ENCODE measurements at places on chromosomes 1 and 21.

DNA sequence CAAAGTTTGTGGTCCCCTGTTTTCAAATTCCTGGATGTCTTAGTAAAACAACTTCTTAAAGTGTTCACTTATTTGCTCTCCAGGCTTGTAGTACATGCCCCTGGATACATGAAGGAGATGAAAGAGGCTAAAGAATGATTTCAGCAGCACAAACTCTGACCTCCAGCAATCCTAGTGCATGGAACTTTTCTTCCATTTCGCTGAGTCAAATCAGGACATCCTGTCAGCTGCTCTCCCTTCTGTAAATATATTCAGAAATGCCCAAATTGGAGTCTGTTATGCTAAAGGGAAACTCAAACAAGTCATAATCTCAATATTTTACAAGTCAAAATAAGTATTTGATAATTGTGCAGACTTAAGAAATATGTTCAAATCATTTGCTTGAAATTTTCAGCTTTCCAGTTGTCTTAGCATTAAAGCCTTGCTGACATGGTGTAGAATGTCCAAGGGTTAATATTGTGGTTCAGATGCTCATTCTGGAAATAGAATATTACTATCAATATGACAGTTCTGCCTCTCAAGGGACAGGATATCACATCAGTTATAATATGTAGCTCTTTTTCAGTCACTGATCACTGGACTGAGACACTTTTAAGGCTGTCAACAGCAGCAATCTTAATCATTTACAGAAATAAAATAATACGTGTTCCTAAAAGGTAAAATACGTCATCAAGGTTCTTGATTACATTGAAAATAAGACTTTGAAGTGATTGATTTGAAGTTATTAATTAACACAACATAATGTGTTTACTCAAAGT lies 1157.3 kb downstream of the PLA2G4A start:
- DNase-seq, result no peak

GRCh38 chr1:166032572-166033371 lies 134.0 kb downstream of the FAM78B start:
- DNase-seq, result no peak

DNA sequence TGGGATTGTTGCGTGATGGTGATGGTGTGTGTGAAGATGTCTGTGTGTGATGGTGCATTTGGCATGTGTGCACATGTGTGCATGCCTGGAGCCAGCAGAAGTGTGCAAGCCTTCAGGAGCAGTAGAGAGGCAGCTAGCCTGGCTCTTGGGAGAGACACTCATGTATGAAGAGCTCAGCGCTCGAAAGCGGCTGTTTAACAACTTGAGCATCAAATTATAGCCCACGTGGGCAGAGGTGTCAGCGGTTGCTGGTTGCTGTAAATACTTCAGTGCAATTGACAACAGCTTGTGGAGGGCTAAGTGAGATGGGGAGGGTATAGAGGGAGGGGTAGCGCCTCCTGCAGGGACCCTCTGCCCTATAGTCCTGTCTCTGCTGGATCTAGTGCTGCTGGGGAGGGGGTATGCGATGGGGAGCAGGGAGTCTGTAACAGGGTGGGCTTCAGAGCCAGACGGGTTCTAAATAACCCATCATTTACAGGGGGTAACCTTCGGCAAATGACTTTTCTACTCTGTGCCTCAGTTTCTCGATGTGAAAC lies 21.5 kb downstream of the FOXD2 start:
- DNase-seq, result no peak

- DNase-seq, result no peak
Measured at GRCh38 chr21:21064353-21064752, 66.1 kb downstream of the NCAM2 start.

DNA sequence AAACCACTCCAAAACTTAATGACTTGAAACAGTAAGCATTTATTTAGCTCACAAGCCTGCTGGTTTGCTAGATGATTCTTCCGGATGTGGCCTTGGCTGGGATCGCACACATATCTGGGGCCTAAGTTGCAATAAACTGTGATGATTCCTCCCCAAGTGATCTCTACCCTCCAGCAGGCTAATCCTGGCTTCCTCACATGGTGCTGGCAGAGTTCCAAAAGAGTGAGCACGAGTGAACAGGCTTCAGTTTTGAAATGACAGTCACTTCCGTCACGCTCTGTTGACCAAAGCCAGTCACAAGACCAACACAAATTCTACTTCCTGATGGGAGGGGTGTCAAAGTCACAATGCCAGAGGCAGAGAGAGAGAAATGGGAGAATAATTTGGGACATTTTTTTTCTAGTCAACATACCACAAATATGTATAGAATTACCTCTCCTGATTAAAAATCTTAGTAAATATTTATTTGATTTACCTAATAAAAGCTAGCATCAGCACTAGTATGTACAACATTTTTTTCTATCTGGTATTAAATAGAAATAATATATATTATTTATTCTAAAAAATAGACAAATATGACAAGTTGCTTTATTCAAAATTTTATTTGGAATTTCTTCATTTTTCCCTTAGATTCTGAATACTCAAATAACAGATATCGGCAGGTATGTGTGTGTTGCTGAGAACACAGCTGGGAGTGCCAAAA lies 292.7 kb downstream of the TPR start:
- no peak for DNase-seq

DNA sequence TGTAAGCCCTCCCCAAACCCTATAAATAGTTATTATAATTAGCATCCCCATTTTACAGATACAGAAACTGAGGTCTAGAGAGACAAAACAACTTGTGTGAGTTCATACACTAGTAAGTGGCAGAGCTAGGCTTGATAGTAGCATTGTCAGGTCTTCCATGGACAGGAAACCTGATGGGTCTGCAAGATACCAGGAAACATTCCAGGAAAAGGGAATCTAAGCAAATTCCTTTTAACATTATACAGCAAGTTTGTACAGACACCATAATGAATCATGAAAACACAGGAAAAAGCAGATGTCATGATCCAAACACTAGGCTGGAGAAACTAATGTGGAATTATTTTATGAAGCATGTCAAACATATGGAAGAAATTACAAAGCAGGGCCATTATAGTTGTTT lies 89.1 kb upstream of the KCNK2 start:
- no peak for DNase-seq

- DNase-seq, result no peak
Measured at GRCh38 chr1:107842241-107842640, 122.7 kb downstream of the VAV3 start.

DNA sequence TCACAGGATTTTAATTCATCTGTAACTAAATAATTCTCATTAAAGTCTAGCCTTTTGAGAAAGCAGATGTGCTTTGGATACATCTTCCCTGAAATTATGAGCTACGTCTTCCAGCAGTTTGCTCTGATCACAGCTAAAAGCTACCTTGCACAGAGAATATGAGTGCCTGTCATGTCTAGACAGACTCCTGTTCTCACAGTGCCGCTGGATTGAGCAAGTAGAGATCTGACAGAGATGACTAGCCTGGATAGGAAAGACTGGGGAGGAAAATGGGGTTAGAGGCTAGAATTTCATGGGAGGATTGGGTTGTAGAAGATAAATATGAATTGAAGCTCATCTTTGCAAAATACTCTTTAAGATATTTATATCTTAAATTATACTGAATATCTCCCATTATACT lies 24.1 kb downstream of the CEPT1 start:
- no peak for DNase-seq

DNA sequence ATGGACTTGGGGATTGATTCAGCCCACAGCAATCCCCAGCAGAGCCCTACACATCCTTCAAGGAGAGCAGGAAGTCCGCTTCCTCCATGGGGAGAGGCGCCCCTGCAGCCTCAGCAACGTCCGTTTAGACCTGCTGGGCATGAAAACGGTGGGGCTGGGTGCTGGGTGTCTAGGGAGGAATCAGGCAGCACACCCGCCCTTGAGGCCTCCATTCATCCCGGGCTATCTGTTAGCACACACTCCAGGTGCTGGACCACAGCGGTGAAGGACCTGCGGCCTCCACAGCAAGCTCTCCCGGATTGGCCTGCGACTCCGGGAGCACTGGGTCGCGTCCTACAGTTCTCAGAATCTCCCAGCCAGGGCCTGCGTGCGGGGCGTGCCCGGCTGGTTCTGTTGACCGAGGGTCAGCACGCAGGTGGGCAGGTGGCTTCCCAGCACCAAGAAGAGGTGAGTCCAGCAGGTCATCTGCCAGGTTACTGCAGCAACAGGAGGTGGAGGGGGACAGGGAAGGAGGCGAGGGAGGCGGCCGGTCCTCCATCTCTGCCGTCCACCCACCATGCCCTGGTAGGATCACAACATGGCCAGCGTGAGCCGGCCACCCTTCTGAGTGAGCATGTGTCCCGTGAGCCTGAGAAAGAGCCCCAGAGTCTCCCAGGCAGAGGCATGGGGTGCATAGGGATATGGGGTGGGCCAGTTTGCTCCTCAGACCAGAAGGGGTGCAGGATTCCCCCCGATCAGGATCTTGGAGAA lies 96.6 kb downstream of the RIPK4 start:
- DNase-seq, result no peak

DNA sequence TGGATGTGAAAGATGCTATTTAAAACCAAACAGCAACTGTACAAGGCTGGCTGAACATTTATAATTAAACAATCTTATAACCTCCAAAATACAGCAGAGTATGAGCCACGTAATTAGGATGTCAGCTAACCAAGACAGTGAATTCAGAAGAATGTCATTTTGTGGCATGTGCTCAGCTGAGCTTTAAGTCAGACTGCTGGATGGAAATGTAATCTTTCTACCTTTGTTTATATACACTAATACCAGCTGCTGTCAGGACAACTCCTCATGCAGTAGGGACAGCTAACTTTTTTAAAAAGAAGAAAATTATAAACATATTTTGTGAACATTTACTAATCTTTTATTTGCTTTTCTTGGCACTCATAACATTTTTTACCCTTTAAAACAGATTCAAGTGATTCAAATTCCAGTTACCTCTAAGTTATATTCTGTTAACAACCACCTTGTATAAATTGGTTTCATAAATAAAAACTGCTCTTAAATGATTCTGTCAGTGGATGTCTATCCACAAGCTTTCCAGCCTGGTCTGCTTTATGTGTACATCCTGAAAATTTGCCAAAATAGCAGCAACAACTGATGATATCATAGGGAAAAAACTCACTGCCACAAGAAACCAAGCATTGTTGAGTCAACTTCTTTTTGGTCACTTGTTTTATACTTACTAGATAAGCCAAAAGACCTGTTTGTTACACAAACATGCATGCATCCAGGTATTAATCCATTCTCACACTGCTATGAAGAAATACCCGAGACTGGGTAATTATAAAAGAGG lies 36.1 kb downstream of the DPH5 start:
- DNase-seq, result no peak

- DNase-seq, result no peak
Measured at GRCh38 chr1:98817821-98818220, 156.3 kb downstream of the SNX7 start.

DNA sequence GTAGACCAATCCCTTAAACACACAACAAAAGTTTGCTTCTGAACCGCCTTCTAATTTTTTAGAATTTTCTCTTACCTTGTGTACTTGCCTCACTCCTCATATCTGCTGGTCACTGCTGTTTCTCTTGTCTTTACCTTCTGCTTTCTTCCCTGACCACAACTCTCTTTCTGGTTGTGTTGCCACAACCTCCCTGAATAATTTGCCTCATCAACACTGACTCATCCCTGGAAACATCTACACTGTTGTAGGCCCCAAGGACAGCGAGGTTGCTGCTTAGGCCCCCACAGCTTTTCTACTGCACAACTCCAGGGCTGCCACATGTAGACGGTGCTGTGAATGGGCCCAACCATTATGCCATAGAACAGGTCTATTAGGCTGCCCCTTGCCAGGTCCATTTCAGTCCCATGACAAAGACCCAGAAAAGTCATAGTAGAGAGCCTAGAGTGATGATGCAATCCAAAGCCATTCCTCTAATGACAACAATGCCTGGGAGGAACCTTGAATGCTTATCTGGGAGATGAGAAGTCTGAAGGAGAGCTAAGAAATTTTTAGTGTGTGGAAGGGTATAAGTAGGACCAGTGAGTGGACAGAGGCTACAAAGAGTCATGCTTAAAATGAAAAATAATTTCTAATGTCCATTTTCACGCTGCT lies 36.6 kb upstream of the LCE5A start:
- no peak for DNase-seq

DNA sequence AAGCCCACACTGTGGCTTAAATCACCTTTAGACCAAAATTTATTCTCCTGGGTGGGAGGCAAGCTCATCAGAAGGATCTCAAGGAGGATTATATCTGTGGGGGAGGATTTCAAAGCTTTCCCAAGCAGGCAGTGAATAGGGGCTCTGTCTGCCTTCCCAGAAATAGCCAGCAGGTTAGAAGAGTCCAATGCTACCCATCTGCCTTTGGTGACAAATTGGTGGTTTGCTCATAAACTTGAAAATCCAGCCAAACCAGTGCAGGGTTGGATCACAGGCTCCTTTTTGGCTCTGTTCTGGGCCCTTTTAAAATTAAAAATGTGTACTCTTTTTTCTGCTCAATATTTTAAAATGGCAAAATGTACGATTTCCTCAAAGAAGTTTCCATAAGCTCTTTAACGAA lies 118.9 kb upstream of the ZC3H11B start:
- DNase-seq, result no peak

DNA sequence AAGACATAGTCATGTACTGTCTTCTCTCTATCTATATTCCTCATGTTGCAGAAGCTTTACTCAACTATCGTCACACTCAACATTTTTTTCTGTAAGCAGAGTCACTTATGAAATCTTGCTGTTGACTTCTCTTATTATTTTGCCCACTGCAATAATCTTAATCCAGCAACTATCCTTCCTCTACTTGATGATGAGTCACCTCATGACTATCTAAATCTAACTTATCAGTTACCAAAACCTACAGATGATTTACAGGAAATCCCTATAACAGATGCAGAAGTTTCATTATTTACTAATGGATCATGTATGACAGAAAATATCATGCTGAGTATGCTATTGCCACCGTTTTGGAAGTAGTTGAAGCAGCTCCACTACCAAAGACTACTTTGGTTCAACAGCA lies 378.9 kb downstream of the DUSP10 start:
- no peak for DNase-seq

All from cortex of kidney (tissue), 1 donor.